ENCODE measurements at places on chromosomes 1 and 21.

- no peak for DNase-seq
- no peaks in the 10 kb centered on the region for H3K4me1 ChIP-seq
- H3K27ac ChIP-seq = no peak overlapping the region
- H3K36me3 ChIP-seq = no peaks in the 10 kb centered on the region
- H3K4me3 ChIP-seq = no peak overlapping the region
These were observed 89.8 kb downstream of the SMYD3 start for GRCh38 chr1:246417152-246417812.

DNA sequence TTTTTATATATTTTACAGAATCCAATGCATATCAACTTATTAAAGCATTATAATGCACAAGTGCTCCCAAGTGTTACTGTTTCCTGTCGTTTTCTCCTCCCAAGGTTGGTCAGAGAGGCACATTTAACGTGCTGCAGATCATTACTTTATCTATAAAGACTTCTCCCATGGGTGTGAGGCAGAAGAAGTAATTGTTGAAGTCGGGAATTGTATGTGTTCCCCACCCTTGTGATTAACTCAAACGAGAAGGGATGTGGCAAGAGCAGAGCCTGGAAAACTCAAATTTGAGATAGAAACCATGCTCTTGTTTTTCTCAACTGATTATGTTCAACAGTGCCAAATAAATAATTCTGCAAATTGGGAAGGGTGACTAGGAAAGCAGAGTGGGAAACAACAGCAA is 412.5 kb upstream of the ADAMTS5 start:
- DNase-seq = no peak
- H3K4me3 ChIP-seq = no peak overlapping the region
- no peak overlapping the region for H3K27ac ChIP-seq

GRCh38 chr1:19903621-19904020 is 19.8 kb downstream of the PLA2G2E start:
- no peaks in the 10 kb centered on the region for H3K27me3 ChIP-seq
- DNase-seq = no peak
- no peaks in the 10 kb centered on the region for H3K4me1 ChIP-seq
- H3K4me3 ChIP-seq = no peak overlapping the region
- H3K27ac ChIP-seq = no peak overlapping the region

- H3K4me3 ChIP-seq = no peak overlapping the region
- DNase-seq = no peak
- no peak overlapping the region for H3K27ac ChIP-seq
- H3K27me3 ChIP-seq = no peaks in the 10 kb centered on the region
- no peaks in the 10 kb centered on the region for H3K36me3 ChIP-seq
These were observed 19.9 kb upstream of the ADGRL2 start for GRCh38 chr1:81780705-81781454.

DNA sequence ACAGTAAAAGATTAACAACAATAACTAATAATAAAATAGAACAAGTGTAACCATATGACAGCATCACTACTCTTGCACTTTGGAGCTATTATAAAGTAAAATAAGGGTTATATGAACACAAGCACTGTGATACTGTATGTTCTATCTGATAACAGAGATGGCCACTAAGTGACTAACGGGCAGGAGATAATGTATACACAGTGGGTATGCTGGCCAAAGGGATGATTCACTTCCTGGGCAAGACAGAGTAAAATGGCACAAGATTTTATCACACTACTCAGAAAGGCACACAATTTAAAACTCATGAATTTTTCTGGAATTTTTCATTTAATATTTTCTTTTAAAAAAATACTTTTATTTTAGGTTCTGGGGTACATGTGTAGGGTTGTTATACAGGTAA is 12.3 kb downstream of the SLC9C2 start:
- H3K36me3 ChIP-seq = no peaks in the 10 kb centered on the region
- H3K27me3 ChIP-seq = no peaks in the 10 kb centered on the region
- no peak overlapping the region for H3K27ac ChIP-seq
- DNase-seq = no peak
- no peak overlapping the region for H3K4me3 ChIP-seq
